HL-60 (cell line): ENCODE measurements at places on chromosomes 12 and 14.

GRCh38 chr12:47282206-47282605, 202.4 kb upstream of the AMIGO2 start:
- no peak for DNase-seq

- DNase-seq, result no peak
These were observed 82.7 kb downstream of the PRIMA1 start for GRCh38 chr14:93705513-93706156.

DNA sequence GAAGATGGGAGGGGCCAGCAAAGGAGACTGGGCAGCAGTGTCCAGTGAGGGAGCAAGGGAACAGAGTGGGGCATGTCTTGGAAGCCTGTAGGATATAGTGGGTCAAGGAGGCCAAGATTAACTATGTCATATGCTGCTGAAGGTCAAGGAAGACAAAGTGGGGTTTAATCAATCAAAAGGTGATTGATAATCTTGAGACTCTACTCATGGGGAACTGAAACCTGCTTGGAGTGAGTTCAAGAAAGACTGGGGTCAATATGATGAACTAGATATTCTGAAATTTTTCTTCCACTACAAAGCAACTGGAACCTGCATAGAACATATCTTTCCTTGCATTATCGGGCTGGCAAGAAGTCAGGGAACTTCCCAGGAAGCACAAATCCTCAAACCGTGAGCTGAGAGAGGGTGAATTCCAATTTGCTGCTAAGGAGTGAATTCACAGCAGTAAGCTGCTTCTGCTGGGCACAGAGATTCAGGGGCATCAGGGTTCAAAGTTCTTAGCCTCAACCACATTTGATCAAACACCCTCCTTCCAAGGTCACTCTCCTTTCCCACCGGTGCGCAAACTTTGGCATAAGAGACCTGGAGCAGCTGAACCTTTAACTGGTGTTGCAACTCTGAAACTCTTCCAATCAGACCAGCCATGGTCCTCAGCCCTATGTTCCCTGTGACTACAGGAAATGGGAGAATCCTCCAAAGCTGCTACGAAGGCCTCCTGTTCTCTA, 40.3 kb upstream of the DCD start:
- DNase-seq, result no peak

- no peak for DNase-seq
These were observed 159.2 kb upstream of the LRIG3 start for GRCh38 chr12:59079472-59079871.

DNA sequence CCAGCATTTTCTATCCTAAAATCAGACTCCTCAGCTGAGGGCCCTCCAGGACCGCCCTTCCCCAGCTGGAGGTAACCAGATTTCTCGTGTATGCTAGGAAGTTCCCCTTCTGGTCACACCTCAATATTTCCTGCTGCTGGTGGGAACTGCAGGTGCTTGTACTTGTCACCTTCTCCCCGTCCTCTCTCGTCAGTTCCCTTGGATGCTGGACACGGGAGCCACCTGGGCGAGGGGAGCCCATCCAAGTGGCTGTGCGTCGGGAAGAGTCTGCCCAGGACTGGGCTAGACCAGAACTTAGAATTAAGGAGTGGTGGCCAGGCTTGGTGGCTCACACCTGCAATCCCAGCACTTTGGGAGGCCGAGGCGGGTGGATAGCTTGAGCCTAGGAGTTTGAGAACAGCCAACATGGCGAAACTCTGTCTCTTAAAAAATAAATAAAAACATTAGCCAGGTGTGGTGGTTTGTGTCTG, 23.2 kb upstream of the KIF26A start:
- DNase-seq, result no peak

DNA sequence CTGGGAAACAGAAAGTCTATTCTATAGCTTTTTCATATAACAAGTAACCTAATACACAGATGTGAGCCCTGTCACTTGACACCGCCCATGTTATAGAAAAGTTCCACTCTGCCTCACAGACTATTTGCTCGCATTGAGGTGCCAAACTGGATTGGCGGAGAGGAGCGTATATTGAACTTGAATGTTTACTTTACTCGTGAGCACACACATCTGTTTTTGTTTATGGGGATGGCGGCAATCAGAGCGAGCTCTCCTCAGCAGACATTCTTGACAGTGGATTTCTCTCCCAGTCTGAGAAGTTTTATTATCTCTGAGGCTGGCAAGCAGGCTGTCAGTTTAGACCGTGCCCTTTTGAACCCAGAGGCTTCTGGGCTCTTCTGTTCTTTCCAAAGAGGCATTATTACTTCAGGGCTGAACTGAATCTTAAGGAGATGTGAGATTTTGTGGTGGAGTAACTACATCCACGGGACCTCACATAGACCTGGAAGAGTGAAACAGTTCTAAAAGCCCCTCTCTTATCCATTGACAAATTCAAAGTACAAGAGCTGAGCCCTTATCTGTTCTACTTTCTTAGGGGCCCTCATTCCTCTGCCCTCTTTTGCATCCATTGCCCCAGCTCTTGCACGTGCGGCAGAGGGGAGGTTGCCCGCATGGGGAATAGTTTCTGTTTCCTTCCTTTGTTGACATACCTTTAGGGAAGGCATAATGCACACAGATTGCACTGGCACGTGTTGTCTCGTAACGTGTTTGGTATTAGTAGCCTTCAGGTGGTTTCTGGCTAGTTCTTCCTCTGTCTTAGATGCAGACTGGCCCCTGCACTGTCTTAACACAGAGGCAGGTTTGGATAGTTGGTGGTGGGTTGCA, 68.2 kb downstream of the DRAM1 start:
- DNase-seq, result no peak
